ENCODE measurements at places on chromosomes 7 and 10.

DNA sequence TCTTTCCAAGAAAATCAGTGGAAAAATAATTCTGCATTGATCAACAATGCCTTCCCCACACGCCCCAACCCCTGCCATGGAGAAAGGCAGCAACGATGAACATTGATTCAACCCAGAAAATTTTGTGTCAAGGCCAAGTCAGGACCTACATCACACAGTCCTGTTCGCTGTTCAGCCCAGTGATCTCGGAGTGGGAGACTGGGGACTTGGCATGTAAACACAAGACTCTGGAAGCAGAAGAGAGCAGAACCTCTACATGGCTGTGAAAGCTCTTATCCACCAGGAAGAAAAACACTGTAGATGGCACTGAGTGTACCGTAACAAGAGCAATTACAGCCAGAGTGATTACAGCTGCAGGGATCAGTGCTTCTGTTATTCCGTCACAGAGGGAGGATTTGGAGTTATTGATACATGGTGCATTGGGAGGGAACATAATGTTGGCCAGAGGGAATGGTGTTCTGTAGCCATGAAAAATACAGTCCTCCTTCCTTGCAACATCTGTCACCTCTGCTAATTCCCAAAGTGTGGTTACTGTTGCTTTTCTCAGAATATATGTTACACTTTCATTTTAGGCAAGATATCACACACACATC lies 136.6 kb downstream of the IQUB start:
- DNase-seq: no peak

GRCh38 chr7:17706734-17707133 lies 233.6 kb downstream of the SNX13 start:
- DNase-seq: no peak

- no peak for DNase-seq
These were observed 105.5 kb downstream of the KCNMA1 start for GRCh38 chr10:77532068-77532467.

DNA sequence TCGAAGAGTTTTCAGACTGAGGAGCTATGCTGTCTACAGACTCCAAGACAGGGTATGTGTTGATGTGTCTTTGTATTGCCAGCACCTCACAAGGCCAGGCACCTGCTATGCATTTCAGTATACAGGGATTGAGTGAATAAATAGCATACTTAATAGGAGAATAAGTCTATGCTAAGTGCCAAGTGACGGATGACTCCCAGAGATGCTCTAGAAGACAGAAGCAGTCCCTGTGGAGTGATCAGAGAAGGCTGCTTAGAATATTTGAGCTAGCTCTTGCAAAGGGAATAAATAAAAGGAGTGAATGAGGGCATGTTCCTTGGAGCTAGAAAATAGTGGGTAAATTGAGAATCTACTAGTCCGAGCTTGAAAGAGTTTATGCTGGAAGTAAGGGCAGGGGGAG lies 346.4 kb downstream of the GATA3 start:
- no peak for DNase-seq

DNA sequence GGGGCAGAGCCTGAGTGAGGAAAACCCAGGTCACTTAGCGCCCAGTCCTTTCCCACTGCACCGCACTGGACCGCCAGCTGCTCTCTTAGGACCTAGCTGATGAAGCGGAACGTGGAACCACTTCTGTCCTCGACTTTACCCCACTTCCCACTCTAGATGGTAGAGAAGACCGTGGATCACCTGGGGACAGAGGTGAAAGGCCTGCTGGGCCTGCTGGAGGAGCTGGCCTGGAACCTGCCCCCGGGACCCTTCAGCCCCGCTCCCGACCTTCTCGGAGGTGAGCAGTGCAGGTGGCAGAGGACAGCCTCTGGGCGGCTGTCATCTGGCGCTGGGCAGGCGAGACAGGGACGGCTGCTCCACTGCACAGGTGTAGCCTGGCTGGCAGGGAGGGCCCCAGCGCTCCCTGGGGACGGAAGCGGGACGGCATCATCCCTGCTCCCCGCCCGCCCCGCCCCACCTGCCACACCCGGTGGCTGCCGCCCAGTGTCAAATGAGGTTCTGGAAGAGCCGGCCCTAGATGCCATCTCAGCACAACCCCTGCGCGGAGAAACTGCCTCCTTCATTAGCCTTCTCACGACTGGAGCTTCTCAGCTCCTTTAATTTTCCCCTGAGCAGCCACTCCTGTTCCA lies 11.7 kb downstream of the PLAC9 start:
- no peak for DNase-seq

DNA sequence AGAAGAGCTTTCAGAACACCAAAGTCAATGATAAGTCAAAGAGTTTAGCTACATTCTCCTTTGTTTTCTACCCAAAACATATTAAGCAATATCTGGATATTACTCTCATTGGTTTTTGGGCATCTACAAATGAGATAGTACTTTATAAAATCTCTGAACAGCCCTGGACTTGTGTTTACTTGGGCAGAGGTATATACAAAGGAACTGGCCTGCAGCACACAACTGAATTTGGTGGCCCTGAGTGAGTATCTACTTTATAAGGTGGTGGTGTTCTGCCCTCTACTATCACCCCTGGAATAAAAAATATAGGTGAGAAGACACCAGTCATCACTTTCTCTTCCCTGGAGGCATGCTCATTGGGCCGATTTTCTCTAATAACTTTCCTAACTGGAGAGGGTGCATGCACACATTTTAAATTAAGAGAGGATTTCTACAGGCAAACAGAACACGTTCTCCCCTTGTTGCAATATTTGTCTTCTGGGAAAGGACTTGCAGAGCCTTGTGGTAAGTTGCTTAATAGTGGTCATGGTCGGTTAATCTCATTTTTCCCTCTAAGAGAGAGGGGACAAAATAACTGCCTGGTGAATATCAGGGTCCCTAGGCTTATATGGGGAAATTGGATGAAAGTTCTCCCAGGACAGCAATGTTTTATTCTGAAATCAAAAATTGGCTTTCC lies 41.1 kb downstream of the OTUD1 start:
- no peak for DNase-seq

DNA sequence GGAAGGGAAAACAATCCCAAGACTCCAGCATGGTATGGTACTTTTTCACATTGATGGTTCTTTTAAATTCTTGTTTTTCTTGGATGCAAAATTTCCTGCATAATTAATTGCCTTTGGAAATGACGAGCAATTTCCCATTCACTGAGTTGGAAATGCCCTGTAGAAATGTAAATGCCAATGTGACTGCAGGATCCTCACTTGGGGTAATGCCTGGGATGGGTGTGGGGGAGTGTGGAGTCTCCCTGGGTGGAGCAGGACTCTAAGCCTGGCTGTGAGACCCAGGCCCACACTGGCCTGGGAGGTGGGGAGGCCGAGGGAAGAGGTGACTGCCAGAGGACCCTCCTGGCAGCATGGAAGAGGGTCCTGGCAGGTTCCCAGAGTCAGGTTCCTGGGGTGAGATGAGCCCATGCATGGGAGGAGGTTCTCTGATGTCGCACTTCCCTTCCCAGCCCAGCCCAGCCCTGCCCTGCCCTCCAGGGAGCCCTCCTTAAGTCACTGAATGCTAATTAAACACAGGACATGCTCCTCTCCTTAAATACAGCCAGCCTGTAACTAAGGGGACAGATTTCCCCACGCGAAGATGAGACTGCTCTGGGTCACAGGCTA lies 157.9 kb downstream of the GFRA1 start:
- no peak for DNase-seq

DNA sequence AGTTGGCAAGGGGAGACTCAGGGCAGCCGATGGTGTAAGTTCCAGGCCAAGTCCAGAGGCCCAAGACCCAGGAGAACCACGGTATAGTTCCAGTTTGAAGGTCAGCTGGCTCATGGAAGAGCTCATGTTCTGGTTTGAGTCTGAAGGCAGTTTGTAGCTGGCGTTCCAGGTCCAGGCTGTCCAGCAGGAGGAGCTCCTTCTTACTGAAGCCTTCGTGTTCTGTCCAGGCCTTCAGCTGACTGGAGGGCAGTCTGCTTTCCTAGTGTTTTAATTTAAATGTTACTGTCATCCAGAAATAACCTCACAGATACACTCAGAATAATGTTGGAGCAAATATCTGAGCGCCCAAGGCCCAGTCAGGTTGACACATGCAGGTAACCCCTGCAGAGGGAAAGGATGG lies 4.2 kb downstream of the SUN1 start:
- DNase-seq: no peak

- DNase-seq: no peak
These were observed 41.3 kb downstream of the ZNF467 start for GRCh38 chr7:149732111-149732561.

DNA sequence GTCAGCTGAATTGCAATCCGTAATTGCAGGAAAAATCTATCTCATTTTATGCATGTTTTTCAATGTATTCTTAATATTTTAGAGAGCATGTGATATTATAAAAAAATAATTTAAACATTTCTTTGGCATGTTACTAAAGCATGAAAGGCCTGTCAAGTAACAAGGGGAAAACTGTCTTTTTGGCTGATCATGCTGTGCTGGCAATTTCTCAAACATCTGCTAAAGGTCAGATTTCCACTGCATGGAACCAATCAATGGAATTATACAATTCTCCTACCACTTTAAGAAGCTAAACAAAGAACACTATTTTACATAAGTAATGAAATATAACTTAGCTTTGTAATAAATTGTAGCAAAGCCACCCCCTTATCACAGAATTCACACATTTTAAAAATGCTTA lies 49.4 kb downstream of the JMJD1C start:
- no peak for DNase-seq

DNA sequence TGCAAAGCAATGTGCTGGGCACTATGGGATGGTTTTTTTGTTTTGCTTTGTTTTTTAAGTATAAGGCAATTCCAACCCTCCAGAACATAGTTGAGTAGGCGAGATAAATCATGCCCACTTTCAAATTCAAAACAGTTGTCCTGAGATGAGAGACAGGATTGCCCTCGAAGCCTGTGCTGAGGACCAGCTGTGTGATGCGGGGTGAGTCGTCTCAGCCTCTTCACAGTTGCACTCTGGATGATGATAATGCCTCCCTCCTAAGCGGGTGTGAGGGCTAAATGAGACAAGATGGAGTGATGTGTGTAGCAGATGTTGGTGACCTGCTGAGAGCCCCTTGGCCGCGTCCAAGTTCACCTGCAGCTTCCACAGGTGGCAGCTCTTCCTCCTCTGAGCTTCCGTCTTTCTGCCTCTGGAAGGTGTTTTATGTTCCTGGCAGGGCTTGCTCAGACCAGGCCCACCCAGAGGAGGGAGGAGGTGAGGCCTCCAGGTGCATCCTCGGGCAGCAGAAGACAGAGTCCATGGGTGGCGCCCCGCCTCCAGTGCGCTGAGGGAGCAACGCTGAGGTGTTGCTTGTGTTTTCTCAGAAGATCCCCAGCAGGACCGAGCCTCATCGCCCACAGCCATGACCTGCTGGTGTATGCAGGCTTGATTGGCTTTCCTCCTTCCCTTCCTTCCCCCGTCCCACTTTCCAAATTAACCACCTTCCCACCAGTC lies 30.6 kb downstream of the ECHDC3 start:
- no peak for DNase-seq

DNA sequence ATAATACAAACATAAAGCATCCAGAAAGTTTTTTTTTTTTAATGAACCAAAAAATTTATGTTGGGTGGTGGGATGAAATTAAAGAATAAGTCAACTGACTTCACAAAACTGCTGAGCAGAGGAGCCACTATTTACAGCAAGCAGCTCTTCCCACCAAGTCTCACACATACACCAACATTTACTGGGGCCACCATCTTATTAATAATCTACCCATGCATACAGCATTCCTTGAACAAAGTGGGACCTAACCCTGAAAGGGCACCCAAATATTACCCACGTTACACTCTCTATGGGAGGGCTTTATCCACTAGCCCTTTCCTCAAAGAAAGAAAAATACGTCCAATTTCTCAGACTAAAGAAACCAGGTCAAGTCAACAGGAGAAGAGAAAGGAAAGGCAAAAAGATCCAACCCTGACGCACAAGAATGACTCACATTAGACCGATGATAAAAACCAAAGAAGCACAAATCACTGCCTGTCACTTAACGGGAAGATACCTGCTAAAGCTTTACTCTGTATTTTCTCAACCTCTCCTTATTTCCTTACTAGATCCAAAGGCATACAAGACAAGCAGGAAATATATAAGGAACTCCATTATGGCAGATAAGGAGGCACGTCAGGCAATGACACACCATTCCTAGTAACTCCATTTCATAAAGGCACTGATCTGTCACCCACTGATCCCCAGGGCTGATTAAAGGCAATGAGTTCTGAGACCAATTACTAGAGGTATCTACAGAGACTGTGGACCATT lies 141.8 kb upstream of the ASAH2 start:
- no peak for DNase-seq

DNA sequence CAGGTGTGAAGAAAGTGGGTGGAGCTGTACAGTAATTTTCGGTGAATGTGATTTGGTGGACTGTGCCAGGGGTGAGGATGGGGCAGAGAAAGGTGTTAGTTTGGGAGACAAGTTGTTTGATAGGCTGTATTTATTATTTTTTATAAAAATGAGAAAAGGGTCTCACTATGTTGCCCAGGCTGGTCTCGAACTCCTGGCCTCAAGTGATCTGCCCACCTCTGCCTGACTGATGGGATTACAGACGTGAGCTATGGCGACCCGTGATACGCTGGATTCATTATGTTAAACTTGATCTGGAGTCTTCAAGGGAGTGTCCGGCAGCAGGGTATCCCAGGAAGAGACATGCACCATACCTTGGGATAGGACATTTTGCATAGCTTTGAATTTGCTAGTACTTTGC lies 1.3 kb downstream of the KAT6B start:
- DNase-seq: no peak

DNA sequence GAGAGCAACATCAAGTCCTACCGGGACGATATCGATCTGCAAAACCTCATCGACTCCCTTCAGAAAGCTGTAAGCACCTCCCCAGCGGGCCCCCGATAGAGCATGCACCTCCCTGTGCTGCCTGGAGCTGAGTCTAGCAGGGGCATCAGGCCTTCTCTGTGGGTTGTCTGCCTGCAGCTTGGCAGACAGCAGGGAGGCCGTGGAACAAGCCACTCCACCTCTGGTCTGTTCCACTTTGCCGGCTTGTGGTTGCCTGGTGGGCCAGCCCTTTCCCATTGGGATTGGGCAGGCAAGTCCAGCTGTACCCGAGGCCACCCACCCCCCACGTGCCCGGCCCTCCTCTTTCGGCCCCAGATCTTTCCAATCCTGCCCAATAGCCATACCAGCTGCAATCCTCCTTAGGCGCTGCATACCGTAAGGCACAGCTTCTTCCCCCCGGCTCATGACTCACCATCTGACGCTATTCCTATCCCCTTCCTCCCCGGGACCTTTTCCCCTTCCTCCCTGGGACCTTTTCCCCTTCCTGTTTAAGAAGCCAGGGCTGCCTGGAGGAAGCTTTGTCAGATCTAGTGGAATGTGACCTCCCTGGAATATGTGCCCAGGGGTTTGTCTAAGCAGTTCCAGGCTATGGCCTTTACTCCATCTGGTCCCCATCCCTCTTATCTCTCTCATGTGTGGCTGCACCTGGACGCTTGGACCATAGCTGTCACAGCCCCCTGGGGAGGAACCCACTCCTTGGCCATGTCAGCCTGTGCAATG lies 28.1 kb upstream of the SH2D4B start:
- no peak for DNase-seq

- DNase-seq: no peak
These were observed 51.8 kb downstream of the RASGEF1A start for GRCh38 chr10:43214956-43215561.

DNA sequence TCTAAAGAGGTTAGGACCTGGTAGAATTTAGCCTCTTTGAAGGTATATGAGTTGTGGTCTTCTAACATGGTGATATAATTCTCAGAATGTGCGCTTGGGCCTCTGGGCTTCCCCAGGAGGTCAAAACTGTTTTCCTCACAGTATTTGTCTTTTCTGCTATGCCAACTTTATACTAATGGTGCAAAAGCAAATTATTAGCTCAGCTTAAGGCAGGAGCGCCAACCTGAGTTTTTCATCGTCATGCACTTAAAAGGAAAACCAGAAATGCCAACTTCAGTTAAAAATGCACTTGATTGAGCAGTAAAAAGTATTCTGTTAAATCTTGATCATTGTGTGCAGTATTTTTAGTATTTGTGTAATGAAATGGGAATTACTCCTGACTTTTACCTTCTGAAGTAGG lies 9.7 kb downstream of the TDRD1 start:
- no peak for DNase-seq
